Muscle of arm (tissue), 14 donors: ENCODE measurements at places on chromosomes 6 and 20.

DNA sequence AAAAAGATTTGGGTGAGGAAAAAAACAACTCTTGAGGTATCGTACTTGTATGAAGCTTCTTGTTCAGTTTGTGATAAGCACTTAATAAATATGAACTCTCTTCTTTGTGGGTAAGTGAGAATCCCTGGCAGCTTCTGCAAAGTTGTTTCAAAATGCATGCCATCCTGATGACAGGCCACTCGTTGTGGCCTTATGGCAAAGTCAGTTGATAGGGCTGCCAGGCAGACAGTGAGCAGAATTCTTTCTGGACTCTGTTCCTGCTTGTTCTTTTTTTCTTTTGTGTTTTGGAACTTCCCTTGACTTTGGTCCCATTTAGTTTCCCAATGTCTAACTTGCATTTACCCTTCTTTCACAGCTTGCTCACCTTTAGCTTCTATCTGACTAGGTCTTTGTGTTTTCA is 983.5 kb upstream of the FLRT3 start:
- DNase-seq, result no peak

DNA sequence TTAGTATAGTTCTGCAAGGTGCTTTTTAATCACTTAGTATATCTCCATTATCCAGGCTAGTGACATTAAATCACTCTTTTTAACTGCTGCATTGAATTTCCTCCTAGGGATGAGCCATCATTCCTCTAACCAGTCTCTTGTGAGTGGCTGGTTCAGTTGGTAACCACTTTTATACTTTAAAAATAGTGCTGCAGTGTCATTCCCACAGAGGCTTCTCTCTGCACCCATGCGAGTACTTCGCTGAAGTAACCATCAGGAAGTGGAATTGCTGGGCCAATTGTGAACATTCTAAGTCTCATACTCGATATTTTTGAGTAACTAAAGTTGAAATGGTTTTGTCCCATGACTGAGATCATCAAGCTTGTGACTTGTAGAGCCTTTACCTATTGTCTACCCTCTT is 2.1 kb downstream of the BTN3A2 start:
- no peak for DNase-seq

- DNase-seq, result no peak
Observed at GRCh38 chr6:154757352-154758050, 24.3 kb downstream of the SCAF8 start.

DNA sequence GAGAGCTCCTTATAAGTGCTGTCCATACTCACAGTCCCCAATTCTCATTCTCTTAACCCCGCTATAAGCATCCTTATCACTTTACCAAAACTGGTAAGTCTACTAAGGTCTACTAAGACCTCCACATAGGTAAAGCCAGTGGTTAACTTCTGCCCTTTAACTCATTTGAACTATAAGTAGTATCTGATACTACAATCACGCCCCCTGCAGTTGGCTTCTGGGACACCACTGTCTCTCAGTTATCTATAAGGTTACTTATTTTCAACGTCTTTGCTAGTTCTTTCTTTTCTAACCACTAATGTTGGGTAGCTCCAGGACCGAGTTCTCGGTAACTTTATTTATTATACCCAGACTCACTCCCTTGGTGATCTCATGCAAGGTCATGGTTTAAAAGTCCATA is 142.6 kb downstream of the ARHGAP18 start:
- no peak for DNase-seq

DNA sequence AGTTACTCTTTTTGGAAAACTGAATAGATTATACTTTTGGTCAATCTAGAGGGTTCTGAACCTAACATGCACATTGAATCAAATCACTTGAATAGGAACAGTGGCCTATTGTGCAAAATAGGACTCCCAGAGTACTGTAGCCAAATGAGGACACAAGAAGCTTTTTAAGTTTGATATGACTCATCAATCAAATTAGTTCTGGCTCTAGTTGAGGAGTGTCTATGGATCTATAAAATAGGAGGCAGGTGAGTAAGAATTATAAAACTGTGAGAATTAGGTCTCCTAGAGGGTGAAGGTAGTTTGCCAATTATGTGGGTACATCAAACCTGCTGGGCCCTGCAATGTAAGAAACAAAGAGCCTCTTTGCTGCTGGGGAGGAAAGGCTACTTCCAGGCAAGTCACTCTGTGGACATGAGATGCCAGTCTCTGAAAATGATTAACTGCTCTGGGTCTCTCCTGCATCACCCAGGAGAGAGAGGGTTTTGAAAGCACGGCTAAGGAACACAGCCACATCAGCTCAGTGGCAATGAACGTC is 112.3 kb downstream of the RCAN2 start:
- DNase-seq, result no peak

GRCh38 chr20:12699374-12700228 is 309.2 kb upstream of the SPTLC3 start:
- DNase-seq, result no peak

- DNase-seq, result no peak
Observed at GRCh38 chr6:19835605-19836004, 1.6 kb upstream of the ID4 start.

DNA sequence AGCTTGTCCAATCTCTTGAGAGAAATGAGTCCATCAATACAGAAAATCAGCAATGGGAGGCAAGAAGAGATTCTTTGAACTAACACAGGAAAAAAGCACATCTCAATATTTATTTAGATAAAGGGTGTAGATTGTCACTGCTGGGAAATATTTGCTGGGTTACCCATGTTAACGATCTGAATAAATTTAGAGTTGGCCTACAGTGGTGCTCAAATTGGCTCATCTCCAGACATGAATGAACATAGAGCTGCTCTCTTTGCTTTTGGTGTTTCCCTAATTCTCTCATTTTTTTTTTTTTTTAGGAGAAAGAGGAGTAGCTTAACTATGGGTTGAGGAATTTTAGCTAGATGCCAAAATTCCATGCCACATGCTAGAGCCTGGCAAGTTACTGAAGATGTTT is 471.2 kb downstream of the PKHD1 start:
- no peak for DNase-seq

DNA sequence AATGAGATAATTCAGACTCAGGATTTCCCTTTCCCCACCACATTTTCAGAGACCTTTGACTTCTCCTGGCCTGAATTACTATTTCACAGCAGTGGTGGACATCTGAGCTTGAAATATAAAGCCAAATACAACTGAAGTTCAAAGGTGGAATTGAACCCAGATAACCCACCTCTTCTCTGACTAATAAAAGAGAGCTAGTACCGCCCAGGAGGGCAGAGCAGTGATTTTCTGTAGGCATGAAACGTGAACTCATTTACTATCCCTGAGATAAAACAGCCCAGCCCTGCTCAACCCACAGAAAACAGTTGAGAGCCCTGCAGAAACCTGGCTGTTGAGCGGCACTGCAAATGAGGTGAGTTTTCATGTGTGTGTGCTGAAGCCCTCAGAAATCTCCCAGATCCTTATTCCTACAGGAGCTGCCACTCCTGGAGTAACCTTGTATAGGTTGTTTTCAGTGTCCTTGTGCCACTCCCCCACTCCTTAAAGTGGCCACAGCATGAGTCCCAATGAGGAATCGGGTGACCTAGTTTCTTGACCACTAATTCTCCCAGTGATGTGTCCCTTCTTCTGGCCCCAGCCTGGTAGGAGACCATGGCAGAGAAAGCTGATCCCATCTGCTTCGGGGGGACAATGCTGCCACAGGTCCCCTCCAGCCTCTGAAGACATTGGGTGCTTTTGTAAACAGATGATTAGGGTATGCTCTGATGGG is 99.2 kb downstream of the NOL4L start:
- no peak for DNase-seq

DNA sequence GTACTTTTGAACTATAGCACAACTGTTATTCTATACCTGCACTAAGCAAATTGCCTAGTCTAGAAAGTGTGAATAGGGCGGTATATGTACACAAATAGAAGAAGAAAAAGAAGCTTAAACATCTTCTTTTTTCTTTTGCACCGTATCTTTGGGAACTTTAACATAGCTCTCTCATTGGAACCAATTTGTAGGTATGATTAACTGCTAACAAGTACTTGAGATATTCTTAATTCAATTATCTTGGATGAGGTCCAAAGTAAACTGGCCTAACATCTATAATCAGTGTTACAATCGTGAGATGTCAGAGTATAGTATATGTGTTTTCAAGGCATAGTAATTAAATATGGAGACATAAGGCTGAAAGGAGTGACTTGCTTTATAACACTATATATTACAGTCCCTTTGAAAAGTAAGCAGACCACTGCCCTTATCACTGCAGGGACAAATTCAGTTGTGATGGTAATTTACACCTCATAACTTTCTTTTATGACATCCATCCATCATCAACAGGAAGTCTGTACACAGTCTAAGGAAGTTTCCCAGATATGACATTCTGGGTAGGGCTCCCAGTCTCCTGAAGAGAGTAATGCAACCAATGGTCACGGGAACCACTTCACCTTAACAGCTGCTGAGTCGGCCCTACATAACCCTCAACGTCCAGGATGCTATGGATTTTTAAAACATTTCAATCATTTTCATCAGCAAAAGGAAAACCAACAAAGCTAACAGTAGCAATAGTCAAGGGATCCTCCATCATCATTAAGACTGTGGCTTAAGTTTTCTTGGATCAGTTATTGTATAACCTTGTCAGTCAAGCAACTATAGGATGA is 37.6 kb downstream of the NKAIN2 start:
- DNase-seq, result no peak
